ENCODE measurements at places on chromosomes 1 and 21. TPM values are rescaled to one million over a fixed set of nuclear protein-coding genes. Genes with fewer than 3 reads are reported as not detected.

DNA sequence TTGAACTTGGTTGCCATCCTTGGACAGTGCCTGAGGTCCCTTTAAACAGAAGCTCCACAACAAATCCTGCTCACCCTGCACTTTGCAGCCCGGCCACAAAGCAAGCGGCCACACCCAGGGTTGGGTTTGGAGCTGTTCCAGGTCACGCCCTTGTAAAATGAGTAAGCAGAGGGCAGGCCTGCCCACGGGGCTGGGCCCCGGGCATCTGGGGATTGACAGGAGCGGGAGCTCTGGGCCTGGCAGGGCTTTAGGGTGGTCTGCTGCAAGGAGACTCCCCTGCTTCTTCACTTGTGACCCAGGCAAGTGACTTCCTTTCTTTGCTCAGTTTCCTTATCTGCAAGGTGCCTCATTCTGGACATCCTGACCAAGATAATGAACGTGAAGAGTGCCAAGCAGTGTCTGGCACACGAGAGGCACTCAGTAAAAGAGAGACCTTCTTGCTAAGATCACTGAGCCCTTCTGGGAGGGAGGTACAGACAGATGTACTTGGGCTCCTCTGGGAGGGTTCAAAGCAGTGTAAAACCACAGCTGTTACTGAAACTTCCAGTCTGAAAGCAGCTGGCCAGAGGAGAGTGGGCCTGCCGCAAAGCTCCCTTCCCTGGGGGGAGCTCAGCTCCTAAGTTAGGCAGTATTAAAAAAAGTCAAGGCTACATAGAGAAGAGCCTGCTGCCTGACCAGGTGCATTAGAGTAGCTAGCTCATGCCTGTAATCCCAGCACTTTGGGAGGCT is 2.6 kb downstream of the E2F2 start:
- H3K4me1 ChIP-seq, result peaks cover 94% of the 10 kb centered on the region
- peak; percentile 51 for DNase-seq

DNA sequence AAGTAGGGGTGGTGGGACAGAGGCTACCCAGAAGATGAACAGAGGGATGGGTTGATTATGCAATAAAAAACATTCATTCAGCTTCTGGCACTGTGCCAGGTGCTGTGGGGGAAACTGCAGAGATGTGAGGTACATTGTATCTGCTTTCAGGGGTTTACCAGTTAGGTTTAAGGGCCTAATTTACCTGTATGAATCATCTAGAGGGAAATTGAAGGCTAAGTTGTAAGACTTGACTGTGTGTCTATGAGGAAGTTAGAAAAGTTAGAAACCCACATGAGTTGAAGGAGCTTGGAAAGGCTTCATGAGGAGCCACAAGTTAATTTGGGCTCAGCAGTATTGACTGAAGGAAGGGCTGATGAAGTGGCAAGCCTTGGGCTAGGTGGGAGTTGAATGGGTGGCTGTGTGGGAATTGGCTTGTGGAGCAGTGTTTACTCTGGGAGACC is 36.7 kb upstream of the APOBEC4 start:
- H3K36me3 ChIP-seq, result no peaks in the 10 kb centered on the region
- no peak for DNase-seq
- H3K4me3 ChIP-seq, result no peak overlapping the region
- H3K27me3 ChIP-seq, result peaks cover 6% of the 10 kb centered on the region
- H3K27ac ChIP-seq, result peak overlapping the region; percentile 54

The MIXL1 gene
- total RNA-seq, result 0.93 TPM

DNA sequence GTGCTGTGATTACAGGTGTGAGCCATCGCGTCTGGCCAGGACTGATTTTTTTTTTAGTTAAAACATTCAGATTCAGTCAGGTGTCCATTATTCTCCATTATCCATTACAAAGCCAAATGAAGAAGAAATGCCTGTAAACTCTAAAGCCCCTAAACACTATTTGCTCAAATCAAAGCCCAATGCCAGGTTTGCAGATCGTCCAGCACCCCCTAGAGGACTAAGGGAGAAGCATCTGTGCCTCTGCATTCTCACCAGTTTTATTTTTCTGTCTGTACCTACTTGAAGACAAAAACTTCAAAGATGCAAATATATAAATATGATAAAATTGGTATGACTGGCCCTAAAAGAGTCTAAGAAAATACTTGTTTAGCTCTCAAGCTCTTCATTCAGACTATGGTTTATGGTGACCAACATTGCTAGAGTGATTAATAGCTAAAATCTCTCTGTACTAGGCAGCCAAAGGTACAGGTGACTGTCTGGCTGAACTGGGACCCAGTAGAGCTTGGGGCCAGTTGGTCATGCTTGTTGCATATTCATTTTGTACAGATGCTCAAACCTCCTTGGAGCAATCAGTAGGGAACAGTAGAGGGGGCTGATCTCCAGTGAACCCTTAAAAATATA is 138.4 kb downstream of the SYT2 start:
- DNase-seq, result no peak
- no peak overlapping the region for H3K27ac ChIP-seq
- H3K36me3 ChIP-seq, result peaks cover 28% of the 10 kb centered on the region
- H3K27me3 ChIP-seq, result no peaks in the 10 kb centered on the region

- no peaks in the 10 kb centered on the region for H3K4me1 ChIP-seq
- DNase-seq, result no peak
- no peaks in the 10 kb centered on the region for H3K27me3 ChIP-seq
- H3K4me3 ChIP-seq, result no peak overlapping the region
- H3K36me3 ChIP-seq, result peaks cover 2% of the 10 kb centered on the region
Observed at GRCh38 chr1:217506878-217507277, 124.0 kb downstream of the GPATCH2 start.

The UMODL1 gene
- total RNA-seq, result 0.04 TPM

DNA sequence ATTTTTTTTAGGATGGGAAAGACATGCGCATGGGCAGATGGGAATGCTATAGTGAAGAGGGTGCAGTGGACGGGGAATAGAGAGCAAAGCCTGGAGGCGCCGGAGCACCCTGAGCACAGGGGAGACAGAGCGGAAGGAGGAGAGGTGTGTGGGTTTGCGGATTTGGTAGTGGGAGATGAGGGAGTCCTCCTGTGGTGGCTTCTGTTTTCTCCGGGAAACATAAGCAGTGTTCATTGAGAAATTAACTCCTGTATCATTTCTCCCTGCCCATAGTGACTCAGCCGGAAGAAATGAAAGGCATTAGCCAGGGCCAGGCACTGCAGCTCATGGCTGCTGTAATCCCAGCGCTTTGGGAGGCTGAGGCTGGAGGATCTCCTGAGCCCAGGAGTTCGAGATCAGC is 4.7 kb upstream of the PTPRF start:
- H3K4me3 ChIP-seq, result no peak overlapping the region
- H3K36me3 ChIP-seq, result no peaks in the 10 kb centered on the region
- peaks cover 7% of the 10 kb centered on the region for H3K4me1 ChIP-seq

Measured in activated B cell treated with CpG ODN at 0.5 μM for 24 hours (primary cell).